ENCODE measurements at places on chromosomes 3 and 15. TPM values are rescaled to one million over a fixed set of nuclear protein-coding genes. Genes with fewer than 3 reads are reported as not detected.

DNA sequence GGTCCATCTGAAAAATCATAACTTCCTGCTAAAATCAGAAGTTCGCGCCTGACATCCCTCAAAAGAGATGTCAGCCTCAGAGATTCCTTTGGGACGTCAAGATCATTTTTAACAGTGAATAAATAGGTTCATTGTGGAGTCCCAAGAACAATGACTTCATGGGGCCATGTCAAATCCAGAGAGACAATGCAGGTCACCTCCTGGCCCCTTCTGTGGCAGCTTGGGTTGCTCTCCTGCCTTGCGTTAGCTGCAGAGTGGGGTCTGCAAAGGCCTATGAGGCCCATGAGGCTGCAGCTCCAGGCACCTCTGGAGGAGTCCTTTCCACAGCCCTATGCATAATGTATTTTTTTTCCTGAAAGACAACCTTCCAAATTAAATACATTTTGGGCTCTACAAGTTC lies 282.3 kb downstream of the ADAMTS17 start:
- DNase-seq = no peak

GRCh38 chr15:51198701-51199232 lies 104.1 kb upstream of the TNFAIP8L3 start:
- no peak for DNase-seq

- DNase-seq = no peak
Measured at GRCh38 chr15:71809346-71809745, 1.0 kb upstream of the NR2E3 start.

- DNase-seq = peak; percentile 27
Measured at GRCh38 chr3:195385526-195385925, 57.3 kb downstream of the ACAP2 start.

GRCh38 chr15:60592371-60593169 lies 113.6 kb upstream of the ICE2 start:
- DNase-seq = peak; percentile 89

- DNase-seq = no peak
Measured at GRCh38 chr3:154015307-154015706, 105.9 kb upstream of the ARHGEF26 start.

PAQR9 gene
- polyA plus RNA-seq = not detected

NR1I2 gene
- 0.41 TPM for polyA plus RNA-seq
